ENCODE measurements at places on chromosomes 7 and 10.

GRCh38 chr10:79246209-79246581, 101.1 kb upstream of the PPIF start:
- peak; percentile 62 for DNase-seq

- DNase-seq = no peak
Measured at GRCh38 chr7:69476416-69476815, 121.9 kb upstream of the AUTS2 start.

- DNase-seq = no peak
Measured at GRCh38 chr10:5030989-5031388, 27.3 kb upstream of the AKR1C2 start.

DNA sequence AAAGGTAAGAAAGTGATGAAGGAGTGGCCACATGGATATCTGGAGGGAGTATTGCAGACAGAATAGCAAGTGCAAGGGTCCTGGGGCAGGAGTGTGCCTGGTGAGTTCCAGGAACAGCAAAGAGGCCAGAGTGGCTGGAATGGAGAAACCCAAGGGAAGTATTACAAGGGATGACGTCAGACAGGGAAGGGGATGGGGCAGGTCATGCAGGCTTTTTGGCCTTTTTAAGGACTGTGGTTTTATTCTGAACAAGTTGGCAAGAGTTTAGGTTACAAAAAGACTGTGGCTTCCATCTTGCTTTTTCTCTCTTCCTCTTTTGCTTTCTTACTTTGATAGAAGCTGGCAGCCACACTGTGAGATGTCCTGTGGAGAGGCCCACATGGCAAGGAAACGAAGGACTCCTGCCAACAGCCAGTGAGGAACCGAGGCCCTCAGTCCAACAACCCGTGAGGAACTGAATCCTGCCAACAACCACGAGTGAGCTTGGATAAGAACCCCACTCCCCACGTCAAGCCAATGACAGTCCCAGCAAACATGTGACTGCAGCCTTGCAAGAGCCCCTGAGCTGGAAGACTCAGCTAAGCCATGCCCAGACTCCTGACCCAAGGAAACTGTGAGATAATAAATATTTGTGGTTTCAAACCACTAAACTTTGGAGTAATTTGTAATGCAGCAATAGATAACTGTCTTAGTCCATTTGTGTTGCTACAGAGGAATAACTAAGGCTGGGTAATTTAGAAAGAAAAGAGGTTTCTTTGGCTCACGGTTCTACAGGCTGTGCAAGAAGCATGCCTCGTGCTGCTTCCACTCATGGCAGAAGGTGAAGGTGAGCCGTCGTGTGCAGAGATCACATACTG, 19.8 kb upstream of the KDM7A start:
- DNase-seq = no peak

DNA sequence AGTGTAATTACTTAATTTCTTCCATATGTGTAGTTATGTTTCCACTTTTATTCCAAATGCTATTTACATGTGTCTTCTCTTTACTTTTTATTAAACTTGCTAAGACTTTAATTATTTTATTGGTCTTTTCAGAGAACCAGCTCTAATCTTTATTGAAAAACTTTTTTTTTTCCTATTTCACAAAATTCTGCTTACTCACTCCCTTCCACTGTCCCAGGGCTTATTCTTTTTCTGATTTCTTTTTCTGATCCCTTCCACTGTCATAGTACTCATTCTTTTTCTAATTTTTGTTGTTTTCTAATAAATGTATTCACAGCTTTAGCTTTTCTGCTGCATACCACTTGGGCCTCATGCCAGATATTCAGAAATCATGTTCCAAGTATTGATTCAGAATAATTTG, 82.7 kb downstream of the CNOT4 start:
- no peak for DNase-seq
